ENCODE measurements at places on chromosomes 1 and 21.

DNA sequence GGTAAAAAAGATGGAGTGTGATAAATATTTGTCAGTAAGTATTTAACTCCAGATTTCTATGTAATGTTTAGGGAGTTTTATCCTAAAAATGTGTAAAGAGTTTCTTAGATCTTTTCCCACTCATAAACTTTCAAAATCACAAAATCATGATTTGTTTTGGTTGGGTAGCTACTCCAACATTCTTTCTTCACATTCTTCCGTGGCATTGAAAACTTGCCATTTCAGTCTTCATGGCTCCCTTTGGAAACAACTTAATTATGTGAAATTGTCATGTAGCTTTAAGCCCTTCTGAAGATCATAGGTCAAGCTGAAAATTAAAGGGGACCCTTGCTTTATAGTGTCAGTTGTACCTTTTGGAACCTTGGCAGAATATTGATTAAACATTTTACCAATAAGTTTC is 73.2 kb downstream of the ADGRL2 start:
- no peak for DNase-seq

DNA sequence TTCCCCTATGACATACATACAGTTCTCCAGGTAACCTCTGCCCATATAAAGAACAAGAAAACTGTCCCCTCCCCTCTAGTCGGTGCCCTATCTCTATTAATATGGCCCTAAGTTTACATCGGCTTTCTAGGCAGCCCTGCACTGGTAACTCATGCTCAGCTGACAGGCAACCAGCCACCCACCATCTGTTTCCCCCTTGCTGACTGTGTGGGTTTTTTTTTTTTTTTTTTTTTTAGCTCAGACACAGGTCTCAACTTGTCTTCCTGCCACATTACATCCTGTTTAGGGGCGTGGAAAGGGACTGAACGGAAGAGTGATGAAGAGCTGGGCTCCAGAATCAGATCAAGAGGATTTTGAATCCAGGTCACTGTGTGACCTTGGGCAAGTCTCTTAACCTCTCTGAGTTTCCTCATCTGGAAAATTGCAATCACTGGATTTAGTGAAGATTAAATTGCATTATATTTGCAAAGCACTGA is 14.0 kb downstream of the LAPTM5 start:
- DNase-seq, result peak; percentile 94

DNA sequence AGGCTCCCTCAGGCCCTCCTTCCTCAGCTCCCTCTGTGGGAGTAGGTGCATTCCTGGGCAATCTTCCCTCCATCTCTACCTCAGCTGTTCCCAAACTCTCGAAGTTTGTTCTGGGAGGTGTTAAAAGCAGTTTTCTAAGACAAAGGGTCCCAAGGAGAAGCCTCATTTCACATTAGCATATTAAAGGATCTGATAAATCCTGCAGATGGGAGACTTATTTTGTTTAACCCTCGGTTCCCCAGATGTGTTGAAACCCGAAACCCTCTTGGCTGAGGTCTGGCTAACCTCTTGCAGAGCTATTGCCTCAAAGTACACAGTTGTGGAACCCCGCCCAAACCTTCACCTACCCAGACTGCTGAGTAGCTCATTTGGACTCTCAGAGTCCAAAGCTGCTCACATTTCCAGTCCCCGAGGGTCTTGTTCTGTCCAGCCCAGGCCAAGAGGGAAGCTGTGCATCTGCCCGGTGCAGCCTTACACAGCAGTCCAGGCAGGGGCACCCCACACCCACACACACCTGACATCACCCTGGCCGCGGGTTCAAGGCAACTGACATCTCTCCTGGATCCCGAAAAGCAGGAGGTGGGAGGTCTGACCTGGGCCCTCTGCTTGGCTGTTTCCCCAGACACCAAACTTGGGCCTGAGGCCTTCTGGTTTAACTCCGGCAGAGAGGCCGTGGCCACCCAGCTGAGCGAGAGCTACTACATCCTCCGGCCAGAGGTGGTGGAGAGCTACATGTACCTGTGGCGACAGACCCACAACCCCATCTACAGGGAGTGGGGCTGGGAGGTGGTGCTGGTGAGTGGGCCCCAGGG is 19.5 kb upstream of the SELENON start:
- DNase-seq, result peak; percentile 43

GRCh38 chr1:57910305-57910704 is 486.4 kb upstream of the DAB1 start:
- DNase-seq, result no peak

- DNase-seq, result no peak
Measured at GRCh38 chr21:15031790-15032357, 32.9 kb downstream of the NRIP1 start.

DNA sequence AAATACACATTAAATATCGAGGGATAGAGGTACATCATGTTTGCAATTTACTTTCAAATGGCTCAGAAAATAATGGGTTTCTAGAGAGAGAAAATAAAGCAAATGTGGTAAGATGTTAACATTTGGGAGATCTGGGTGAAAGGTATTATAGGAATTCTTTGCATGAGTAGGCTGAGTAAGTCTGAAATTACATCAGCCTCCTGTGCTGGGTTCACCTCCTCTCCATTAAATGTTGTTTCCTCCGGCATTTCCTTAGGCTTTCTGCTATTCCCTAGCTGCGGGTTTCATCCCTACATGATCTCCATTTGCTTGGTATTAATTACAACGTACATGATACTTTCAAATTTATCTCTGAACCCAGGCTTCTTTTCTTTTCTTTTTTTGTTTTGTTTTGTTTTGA is 31.6 kb downstream of the ZMYND12 start:
- DNase-seq, result peak; percentile 4

DNA sequence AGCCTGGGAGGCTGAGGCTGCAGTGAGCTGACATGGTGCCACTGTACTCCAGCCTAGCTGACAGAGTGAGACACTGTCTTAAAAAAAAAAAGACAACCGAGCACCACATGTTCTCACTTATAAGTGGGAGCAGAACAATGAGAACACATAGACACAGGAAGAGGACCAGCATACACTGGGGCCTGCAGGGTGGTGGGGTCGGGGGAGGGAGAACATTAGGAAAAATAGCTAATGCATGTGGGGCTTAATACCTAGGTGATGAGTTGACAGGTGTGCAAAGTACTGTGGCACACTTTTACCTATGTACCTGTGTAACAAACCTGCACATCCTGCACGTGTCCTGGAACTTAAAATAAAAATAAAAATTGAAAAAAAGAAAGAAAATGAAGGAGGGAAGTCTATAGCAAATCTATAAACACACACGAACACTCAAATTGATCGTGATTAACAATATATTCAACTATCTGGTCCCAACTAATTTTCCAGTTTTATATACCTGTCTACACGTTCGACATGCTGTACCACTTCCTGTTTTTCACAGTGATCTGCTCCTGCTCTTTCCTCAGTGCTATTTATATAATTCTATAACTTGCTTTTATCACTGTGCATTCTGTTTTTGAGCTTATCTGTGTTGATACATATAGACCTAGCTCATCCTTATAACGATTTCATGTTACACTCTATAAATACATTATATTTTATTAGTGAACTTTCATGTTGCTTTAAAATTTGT is 27.2 kb downstream of the AK5 start:
- DNase-seq, result no peak

DNA sequence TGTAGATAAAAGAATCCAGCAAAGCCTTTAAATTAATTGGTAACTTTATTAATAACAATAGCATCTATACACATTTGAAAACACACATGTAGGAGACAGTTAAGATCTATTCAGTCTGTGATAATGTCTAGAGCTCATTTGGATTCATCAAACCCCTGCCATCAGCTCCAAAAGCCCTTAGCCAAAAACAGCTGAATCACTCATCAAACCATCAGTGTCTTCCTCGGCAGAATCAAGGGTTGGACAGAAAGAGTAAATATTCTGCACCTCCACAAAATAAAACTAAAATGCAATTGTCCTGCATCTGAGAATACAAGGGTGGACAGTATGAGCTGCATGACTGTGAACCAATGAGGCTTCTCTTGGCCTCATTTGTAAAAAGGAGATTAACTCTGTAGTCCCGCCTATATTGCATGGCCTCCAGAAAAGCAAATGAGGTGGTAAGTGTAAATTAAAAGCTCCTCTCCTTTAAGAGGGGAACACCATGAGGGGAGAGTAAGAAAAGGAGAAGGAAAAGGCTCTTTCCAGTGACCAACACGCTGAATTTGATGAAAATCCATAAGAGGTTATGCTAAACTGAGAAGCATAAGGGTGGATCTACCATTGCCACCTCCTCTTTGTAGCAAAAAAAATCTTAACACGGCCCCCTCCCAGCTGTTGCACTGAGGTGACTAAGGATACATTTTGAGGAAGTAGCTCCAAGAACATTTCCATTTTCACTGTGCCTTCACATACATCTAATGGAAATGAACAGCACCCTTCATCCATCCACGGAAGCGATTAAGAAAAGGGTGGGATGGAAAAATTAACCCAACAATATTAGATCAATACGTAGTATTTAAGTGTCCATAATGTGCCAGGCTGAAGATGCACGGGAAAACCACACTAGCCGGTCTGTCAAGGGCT is 14.7 kb upstream of the BOLA1 start:
- DNase-seq, result peak; percentile 49

- DNase-seq, result peak; percentile 31
Measured at GRCh38 chr1:6785728-6786505, 663 bp downstream of the CAMTA1 start.

DNA sequence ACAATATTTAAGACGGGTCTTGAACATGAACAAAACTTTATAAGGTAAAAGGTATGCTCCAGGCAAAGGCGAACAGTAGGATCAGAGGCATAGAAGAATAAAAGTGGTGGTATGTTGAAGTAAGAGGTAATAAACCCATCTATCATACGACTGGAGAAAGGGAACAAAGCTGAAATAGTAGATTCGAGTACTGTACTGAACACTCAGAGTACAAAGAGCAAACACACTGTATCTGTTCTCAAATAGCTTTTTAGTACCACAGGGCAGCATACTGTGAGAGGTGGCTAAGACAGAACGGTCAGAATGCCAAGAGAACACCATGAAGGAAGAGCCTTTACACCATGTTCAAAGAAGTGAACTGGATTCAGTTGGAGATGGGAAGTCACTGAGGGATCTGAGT is 83.2 kb downstream of the EPS15 start:
- no peak for DNase-seq

- DNase-seq, result no peak
Measured at GRCh38 chr1:93659822-93660503, 21.7 kb downstream of the BCAR3 start.

GRCh38 chr1:25826571-25826970 is 6.8 kb downstream of the MTFR1L start:
- DNase-seq, result no peak

GRCh38 chr1:245292553-245292952 is 137.8 kb downstream of the KIF26B start:
- DNase-seq, result no peak

- peak; percentile 28 for DNase-seq
Measured at GRCh38 chr1:237386362-237387143, 344.6 kb downstream of the RYR2 start.

DNA sequence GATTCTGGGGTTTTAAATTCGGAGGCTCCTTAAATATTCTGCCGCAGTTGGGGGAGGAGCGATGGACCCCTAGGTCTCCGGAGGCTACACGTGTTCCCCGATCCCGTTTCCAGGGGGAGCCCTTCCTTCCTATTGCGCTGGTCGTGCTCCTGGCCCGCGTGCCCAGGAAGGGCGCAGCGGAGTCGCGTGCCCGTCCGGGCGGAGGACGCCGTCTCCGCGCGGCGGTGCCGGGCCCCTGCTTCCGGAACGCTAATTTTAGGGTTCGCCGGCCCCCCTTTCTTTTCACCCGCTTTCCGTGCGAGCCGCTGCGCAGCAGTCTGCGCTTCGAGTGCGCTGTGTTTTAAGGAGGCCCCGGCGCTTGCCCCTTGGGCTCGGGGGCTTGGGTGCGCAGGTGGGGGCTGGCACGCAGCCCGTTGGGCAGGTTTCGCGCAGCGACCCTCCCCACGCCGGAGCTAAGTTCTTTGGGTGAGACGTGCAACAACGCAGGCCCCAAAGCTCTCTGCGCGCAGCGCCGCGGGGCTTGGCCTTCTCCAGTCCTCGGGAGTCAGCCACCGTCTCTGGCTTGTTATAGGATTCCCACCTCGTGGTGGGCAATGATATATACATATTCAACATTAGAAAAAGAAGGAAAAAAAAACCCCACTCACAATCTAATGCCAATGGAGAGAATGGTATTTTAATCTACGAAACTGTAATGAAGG is 43.5 kb upstream of the DNAJC6 start:
- peak; percentile 83 for DNase-seq

DNA sequence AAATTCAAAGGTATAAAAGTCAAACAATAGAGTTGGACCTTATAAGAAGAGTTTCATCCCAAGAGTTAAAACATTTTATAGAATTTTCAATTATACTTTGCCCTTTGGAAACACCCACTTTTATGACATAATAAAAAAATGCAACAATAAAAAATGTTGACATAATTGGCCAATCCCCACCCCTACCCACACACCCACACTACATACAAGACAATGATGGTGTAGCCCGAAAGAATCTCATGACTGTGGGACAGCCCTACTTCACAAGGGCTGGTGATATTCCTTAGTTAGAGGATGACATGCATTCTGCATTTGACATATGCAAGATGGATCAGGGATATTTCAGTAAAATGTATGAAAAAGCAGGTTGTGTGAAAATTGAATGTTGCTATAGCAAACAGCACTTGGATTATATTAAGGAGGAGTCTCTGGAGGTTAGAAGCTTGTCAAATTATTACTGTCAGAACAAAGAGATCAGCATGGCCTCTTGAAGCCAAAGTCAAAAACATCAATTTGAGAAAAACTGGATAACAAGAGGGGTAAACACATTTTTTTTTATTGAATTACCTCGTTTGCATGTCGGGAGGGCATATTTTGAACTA is 133.0 kb upstream of the SAMSN1 start:
- DNase-seq, result no peak

DNA sequence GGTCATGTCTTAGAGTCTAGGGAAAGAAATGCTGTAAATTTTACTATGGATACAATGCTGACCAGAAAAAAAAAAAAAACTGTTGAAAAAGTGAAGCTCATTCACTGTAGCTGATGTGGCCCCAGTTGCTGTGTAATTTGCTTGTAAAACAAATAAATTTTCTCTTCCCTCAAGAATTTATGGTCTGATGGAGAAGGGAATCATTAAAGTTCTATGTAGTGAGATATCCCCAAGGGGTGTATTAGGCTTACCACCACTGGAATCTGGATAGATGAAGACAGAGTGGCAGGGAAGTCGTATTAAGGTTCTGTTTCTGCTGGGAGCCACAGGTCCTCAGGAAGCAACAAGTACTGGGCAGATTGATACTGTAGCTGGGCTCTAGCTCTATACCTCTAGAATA is 860.0 kb downstream of the LTN1 start:
- DNase-seq, result no peak

GRCh38 chr1:204477036-204477740 is 17.4 kb downstream of the PIK3C2B start:
- no peak for DNase-seq

GRCh38 chr1:8866173-8866791 is 12.2 kb downstream of the ENO1 start:
- no peak for DNase-seq
